Stimulated activated CD8-positive, alpha-beta memory T cell treated with anti-CD3 and anti-CD28 coated beads, Interleukin-2, amount 100 ng/mL, for 1 hour (primary cell): ENCODE measurements at places on chromosomes 12 and 14.

DNA sequence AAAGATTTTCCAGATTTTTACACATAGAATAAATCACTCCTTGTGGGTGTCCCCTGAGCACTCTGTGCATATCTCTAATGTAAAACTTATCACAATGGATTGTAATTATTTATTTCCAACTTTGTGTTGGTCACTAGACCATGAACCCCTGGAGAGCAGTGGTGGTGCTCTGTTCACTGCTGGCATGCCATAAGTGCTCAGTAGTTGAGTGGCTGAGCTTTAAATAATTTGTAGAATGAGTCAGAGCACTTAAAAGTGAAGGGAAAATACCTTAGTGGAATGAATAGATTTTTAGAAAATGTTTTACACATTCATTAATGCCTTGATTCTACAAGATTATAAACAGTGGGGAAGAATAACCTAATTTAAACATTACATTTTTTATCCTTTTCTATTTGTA is 6.3 kb downstream of the MGAT4C start:
- no peak for DNase-seq

DNA sequence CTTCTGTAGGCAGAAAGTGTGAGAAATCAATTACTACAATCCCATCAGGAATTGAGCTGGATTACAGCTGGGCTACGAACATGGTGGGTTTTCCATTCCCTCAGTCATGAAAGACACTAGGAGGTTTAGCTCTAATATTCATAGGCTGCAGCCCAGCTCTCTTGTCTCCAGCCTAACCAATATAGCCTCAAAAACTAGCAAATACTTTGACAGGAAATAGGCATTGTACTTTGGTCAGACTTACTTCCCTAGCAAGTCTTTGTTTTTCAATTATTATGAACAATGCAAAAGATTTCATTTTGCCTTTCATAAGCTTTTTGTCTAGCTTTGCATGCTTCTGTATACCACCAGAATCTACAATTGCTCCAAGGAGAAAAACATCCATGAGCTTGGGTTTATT is 296.2 kb downstream of the GPHN start:
- DNase-seq = no peak

DNA sequence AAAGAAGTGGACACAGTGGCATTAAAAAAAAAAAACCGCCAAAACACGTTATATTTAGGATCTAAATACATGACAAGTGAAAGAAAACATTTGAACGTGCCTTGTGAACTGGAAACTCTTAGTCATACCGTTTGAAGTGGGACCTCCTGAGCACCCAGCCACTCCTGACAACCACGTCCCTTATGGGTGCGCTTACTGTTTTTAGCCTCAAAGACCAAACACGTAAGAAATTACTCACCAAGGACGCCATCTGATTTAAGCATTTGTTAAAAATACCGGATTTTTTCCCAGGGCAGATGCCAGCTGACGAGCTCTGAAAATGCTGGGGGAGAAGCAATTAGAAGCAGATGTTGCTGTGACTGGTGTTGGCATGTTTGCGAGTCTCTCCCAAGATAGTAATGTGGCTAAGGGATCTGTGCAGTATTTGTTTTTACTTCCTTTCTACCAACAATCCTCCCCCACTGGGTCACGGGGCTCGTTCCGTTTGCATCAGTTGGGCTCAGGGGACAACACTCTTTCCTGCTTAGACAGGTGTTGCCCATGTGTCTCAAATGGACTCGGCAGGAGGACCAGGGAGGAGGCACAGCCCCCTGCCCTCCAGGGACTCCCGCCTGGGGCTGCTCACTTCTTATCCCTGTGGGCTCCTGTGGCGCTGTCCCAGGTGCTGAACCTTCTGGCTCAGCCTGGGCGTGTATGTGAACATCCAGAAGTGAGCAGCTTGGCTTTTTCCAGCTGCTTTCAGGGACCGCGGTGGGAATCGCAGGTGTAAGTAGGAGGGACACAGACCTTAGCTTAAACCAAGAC is 101.0 kb downstream of the BEGAIN start:
- peak; percentile 27 for DNase-seq

DNA sequence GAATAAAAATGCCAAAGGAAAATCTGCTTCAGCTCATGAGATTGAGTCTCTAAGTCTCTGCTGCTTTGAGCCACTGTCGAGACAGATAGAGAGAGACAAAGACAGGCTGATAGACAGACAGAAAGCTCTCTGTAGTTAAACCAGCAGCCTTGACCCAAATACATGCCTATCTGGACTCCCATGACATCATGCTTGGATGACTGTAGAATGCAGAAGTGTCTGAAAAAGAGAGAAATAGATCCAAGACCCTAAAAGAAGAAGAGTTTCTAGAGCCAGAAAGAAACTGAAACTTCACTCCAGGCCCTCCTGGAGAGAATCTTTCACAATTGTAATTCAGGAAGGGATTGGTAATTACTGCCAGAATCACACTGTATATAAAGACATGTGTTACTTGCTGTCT is 122.6 kb upstream of the PLXNC1 start:
- no peak for DNase-seq

DNA sequence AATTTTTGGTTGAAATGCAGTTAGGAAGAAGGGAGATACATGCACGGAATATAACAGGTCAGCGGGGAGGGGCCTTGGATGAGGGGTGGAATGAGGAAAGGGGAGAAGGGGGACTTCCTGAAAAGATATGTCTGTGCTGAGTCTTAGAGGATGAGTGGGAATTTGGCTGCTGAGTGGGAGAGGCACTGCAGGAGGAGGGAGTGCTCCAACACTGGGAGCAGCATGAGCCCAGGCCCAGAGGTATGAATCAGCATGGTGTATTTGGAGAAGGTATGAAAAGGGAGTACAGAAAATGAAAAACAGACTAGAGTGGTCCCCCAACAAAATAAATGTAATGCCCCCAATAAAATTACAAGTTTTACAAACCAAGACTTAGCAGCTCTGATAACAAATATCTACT is 394.4 kb downstream of the IPO8 start:
- DNase-seq = no peak

GRCh38 chr12:3468329-3468728 is 22.7 kb upstream of the PRMT8 start:
- no peak for DNase-seq

- no peak for DNase-seq
Observed at GRCh38 chr14:65495196-65495595, 82.7 kb downstream of the FUT8 start.

GRCh38 chr14:50667684-50667995 is 466 bp downstream of the SAV1 start:
- DNase-seq = no peak

- DNase-seq = no peak
Observed at GRCh38 chr12:59787610-59788009, 191.8 kb downstream of the SLC16A7 start.

GRCh38 chr12:115011703-115012102 is 327.7 kb upstream of the TBX3 start:
- no peak for DNase-seq

GRCh38 chr12:18595412-18595811 is 142.4 kb downstream of the PLCZ1 start:
- DNase-seq = no peak

DNA sequence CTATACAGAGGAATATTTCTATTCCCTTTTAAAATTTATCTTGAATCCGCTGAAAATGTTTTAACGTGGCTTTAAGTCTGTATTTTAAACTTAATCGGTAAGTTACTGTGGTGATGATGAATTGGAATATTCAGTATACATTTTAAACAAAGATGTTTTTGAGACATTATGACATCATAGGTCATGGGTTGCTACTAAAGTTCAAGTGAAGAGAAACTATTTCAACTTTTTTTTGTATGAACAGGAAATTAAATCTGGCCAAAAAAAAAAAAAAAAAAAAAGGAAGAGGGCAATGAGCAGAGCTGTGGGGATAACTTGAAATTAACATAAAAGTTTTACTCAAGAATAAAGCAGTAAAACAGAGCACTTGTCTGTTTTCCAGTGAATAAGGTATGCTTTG is 109.0 kb downstream of the PLEKHA5 start:
- DNase-seq = no peak

GRCh38 chr14:25484235-25484634 is 434.3 kb upstream of the STXBP6 start:
- no peak for DNase-seq

GRCh38 chr14:68178282-68178681 is 358.7 kb downstream of the RAD51B start:
- DNase-seq = no peak

- DNase-seq = peak; percentile 12
Observed at GRCh38 chr12:113912760-113913329, 53.3 kb downstream of the RBM19 start.

GRCh38 chr14:76916040-76916715 is 90.0 kb downstream of the LRRC74A start:
- no peak for DNase-seq

DNA sequence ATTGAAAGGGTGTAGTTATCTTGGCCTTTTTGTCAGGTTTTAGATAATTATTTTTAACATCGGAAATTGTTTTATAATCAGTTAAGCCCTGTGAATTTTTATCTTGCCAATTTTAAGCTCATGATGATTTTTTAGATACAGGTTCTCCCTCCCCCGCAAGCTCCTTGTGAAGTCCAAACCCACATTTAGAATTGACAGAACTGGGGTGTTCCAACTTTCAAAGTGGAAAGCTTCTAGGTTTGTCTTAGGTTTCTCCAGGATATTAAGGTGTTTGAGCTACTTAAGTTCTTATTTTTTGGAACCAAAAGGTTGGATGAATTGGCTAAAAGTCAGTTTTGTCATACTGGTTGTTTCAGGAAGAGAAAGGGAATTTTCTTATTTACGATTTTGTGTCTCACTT is 49.1 kb downstream of the ATP2A2 start:
- no peak for DNase-seq

- no peak for DNase-seq
Observed at GRCh38 chr12:33546004-33546403, 106.4 kb upstream of the SYT10 start.

DNA sequence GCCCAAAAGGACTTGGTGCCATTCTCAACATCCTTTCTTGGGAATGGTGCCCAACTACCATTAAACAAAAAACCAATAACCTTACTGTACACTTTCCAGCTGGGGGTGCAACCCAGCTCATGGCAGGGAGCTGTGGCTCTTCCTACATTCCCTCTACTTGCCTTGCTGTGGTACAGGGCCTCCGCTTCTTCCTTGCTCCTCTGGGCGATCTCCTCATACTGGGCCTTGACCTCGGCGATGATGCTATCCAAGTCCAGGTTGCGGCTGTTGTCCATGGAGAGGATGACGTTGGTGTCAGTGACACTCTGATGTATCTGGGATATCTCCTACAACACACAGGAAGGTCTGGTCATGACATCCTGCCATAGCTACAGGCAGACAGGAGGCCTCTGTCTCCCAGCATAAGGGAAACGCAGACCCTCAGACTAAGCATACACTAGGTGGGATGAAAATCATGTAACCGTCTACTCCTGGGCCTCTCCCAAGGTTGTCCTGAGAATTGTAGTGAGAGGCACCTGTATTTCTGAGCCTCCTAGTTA is 3.9 kb downstream of the KRT2 start:
- DNase-seq = no peak

DNA sequence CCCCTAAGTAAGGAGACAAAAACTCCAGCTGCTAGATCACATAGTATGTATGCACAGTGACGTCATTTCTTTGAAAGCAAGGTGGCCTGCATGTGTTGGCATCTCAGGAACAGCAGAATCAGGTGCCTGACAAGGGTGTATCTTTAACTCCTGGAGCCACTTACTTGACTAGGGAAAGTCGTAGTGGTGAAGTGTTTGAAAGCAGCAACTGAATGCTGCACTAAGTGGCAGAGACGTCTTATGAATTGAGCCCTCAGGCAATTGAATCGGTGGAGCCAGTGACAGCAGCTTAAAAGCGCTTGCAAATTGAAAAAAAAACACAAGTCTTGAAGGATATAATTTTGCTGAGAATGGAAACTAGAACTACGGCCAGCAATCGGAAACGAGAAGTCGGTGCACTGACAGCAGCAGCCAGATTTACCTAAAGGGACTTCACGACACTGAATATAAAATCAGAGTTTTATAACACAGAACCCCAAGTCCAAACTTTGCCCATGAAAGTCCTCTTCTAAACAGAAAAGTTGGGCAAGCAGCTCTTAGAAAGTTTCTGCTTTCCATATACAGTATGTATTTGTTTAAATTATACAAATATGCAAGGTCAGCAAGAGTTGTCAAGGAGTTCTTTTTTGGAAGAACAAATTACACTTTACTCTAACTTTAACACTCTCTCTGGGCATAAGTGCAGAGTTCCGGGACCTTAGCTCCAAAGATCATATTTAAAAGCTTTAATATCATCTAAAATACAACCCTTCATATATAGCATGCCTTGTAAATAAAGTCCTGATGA is 1.1 kb downstream of the IGF1 start:
- no peak for DNase-seq

- DNase-seq = no peak
Observed at GRCh38 chr12:1466481-1467154, 127.8 kb downstream of the FBXL14 start.

DNA sequence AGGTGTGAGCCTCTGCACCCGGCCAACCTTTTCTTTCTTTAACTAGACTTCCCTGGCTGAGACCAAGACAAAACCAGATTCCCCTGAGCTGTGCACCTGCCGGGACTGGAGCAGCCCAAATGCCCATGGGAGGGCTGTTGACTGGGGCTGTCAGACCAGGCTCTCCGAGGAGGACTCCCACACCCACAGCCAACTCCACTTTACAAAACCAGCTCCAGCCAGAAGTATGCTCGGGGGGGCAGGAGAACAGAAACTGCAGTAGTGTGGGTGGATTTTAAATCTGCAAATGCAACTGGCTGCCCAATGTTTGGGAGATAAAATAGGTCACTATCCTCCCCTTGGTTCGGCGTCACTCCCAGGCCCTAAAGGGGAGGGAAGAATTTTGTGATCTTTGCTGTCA is 78.5 kb downstream of the VCPKMT start:
- DNase-seq = no peak

- no peak for DNase-seq
Observed at GRCh38 chr14:36519431-36520321, at the start of gene NKX2-1. TSS of gene NKX2-1 (minus strand) at chr14:36520232. CDS start at chr14:36520129, 103 bp downstream.

DNA sequence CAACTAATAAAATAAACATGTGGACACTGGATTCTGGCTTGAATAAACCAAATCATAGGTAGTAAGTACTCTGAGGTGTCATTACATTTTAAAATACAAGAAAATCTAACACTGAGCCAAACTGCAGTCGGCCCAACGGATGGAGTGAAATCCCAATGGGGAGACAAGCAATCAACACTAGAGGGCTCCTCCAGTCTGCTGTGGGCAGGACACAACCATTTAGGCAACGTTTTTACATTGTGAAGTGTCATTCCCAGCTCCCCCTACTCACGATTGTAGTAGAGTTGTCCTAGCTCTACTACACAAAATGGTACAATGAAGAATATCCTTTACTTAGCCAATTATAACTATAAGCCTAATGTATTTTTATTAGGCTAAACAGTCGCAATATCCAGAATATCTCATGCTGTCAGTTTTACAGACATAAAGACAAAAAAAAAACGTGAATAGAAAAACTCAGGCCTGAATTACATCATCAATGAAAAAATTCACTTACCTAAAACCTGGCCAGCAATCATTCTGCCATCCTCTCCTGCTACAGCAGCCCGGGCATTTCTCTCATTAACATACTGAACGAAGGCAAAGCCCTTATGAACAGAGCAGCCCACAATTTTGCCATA is 35.7 kb downstream of the HNRNPC start:
- DNase-seq = no peak

- DNase-seq = no peak
Observed at GRCh38 chr12:19847294-19848059, 408.2 kb downstream of the AEBP2 start.

GRCh38 chr12:9925705-9926393 is 6.3 kb downstream of the CLEC2A start:
- no peak for DNase-seq
